Daoy (cell line): ENCODE measurements at places on chromosomes 12 and 14. TPM values are rescaled to one million over a fixed set of nuclear protein-coding genes. Genes with fewer than 3 reads are reported as not detected.

- peak; percentile 91 for DNase-seq
Measured at GRCh38 chr12:22046090-22046967, at the start of gene CMAS. TSS of gene CMAS (plus strand) at chr12:22046218. CDS start at chr12:22046304, 86 bp downstream.

CCDC197 gene
- not detected in 2 replicates for total RNA-seq

TAS2R50 gene
- 0.34 TPM in 1 of 2 replicates, not detected in the other for total RNA-seq

- peak; percentile 70 for DNase-seq
Measured at GRCh38 chr14:36663404-36664321, 2.0 kb downstream of the PAX9 start.

- DNase-seq, result no peak
Measured at GRCh38 chr14:50350975-50351374, 38.9 kb downstream of the DMAC2L start.

DNA sequence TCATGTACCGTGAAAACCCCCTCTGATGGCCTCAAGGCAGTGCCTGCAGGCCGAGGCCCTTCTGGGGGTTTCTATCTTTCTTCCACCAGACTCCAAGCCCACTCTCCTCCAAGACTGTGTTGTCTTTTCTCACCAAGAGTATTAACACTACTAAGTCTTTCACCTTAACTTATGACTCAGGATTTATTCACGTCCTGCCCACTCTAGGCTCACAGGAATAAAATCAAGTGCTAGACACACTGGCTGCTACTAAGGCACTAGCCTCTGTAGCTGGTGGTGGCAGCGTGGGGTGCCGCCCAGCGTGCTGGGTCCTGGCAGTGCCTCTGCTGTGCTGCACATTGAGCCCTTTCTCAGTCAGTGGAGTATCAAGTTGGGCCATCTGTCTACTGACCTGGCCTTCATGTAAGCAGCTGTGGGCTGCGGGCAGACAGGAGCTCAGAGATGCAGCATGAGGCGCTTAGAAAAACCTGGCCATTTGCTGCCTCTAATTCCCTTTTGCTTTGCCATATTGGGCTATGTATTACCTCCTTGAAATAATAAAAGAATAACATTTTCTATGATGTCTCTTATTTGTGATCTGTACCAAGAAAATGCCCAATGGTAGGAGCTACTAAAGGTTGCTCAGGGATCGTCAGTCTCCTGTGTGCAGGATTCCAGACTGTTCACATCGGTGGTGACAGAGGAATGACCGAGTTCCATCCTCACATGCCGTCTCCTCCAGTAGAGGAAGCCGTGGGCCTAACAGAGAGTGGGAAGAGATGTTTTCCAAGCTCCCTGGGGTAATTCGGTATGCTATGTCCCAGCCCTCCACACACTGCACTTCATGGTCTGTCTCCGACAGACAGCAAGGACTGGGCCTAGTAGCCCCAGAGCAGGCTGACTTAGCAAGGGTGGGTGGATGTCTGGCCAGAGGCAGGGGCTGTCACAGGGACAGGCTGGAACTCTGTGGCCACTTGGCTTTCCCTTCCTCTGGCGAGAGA lies 39.9 kb downstream of the MAX start:
- peak; percentile 11 for DNase-seq

DNA sequence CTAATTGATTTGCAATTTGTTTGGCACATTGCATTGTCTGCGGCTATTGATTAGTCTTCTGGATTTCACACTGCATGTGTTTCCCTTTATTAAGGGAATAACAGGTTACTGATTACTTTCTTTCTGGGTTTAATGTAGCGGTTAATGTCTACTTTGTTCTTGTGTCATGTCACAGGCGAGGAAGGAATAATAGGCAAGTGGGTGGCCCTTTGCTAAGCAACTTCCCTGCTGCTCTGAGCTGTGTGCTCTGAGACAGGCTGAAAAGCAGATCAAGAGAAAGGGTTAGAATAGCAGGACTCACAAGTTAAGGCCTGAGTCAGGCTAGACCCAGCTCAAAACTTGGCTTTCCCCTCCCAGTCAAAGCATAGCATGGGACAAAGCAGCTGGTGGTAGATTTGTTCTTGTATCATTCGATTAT lies 77.2 kb downstream of the NKX2-1 start:
- DNase-seq, result no peak

RNASE3 gene
- not detected in 2 replicates for total RNA-seq
